Endothelial cell of umbilical vein (primary cell): ENCODE measurements at places on chromosomes 7 and 10. TPM values are rescaled to one million over a fixed set of nuclear protein-coding genes. Genes with fewer than 3 reads are reported as not detected.

The SOSTDC1 gene
- total RNA-seq: not detected in 2 replicates

- DNase-seq: no peak
Observed at GRCh38 chr10:105974803-105975456, 1189.6 kb downstream of the SORCS1 start.

The FAM107B gene
- 168 and 176 TPM in 2 replicates for total RNA-seq

DNA sequence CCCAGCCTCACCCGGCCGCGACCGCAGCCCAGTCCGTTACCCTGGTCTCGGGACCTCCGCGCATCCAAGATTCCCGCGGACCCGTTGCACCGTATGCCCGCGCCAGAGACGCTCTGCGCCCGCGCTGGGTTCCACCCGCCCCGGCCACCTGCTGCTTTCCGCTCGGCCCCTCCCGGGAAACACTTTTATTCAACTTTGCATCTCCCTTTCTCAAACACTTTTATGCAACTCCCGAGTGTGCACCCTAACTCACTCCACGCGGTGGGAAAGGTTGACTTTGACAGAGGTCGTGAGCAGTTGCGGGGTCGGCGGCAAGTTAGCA is at the start of gene ODAD2:
ODAD2 (minus strand) TSS at position 126 of the 322 bp plus-strand sequence. CDS start 3,937 bp downstream, outside the sequence.
- peak; percentile 3 for DNase-seq

DNA sequence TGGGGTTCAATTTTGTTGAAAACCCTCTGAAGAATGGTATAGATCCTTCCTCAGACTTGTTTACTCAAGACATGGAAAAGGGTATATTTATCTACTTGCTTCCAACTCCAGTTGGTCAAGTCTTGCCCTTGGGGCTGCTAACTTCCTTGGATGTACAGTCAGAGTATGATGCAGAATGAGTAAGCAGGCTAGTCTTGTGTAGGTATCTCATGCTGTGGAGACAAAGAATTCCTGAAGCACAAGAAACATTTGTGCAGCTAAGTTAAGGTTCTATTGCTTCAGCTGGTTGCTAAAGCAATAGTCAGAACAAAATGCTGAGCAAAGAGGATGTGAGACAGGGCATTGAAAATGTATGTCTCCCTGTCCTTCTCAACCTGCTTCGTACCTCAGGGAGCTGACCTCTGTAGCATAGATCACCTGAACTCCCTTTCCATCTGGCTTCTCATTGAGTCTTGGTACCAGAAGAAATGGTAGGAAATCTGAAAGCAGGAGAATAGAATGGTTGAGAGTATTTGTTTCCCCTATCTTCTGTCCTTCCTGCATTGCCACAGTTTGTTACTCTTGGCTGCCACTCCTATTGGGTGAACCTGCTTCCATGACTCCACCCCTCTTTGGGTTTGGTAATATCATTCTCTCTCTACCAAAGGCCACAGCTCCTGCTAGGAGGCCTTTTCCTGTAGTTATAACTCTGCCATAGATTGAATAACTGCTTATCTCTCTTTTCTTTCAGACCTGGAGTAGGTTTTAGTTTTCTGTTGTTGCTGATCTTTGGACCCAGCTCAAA is 346.0 kb downstream of the PHF14 start:
- DNase-seq: no peak

GRCh38 chr10:22016046-22016705 is 12.6 kb upstream of the DNAJC1 start:
- DNase-seq: no peak

The GOLGA7B gene
- not detected in 2 replicates for total RNA-seq

DNA sequence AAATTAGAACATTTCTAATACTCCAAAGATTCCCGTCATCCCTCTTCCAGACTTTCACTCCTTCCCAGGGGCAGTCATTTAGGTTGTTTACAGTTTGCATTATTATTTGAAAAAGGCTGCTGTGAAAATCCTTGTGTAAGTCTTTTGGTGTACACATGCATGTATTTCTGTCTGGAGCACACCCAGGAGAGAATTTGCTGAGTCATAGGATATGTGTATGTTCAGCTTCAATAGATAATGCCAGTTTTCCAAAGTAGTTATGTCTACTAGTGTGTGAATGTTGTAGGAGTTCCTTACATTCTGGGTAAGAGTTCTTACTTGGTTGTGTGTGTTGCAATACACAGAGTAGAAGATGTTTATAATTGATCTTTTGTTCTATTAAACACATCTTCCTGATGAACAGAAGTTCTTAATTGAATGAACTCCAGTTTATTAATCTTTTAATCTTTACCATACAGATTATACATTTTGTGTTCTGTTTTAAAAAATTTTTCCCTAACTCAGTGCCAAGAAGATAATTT is 25.3 kb downstream of the CROT start:
- peak; percentile 17 for DNase-seq

The PTPRN2 gene
- 0.51 and 0.62 TPM in 2 replicates for total RNA-seq
